ENCODE measurements at places on chromosomes 4 and X. TPM values are rescaled to one million over a fixed set of nuclear protein-coding genes. Genes with fewer than 3 reads are reported as not detected.

- H3K36me3 ChIP-seq: peaks cover 9% of the 10 kb centered on the region
- H3K27ac ChIP-seq: peak overlapping the region; percentile 62
- H3K27me3 ChIP-seq: no peaks in the 10 kb centered on the region
- H3K4me1 ChIP-seq: peaks cover 28% of the 10 kb centered on the region
- DNase-seq: no peak
- H3K4me3 ChIP-seq: no peak overlapping the region
Measured at GRCh38 chrX:55008571-55009358, 8.6 kb downstream of the APEX2 start.

DNA sequence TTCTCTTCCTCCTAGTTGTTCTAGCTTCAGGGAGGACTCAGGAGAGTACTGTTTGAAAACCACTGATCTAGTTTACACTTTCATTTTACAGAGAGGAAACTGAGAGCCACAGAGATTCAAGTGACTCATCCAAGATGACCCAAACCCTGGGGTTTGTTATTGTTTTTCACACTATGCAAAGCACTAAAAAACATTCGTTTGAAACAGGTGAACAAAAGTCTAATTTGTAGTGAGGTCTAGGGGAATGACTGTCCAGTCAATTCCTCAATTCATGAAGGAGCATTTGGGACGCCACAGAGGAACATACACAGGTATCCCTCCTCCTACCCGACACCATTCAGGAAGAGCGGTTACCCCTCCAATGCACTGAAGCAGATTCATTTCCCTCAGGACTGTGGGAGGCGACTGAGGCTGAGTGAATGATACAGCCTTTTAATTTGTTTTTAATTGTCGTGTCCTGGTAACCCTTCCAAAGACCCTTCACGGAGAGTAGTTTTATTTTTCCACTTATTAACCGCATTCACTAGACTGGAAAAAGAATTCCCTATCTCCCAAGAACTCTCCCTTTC lies 30.3 kb downstream of the TLR10 start:
- peak overlapping the region; percentile 73 for H3K27ac ChIP-seq
- H3K36me3 ChIP-seq: no peaks in the 10 kb centered on the region
- peaks cover 11% of the 10 kb centered on the region for H3K4me1 ChIP-seq
- H3K4me3 ChIP-seq: no peak overlapping the region

DNA sequence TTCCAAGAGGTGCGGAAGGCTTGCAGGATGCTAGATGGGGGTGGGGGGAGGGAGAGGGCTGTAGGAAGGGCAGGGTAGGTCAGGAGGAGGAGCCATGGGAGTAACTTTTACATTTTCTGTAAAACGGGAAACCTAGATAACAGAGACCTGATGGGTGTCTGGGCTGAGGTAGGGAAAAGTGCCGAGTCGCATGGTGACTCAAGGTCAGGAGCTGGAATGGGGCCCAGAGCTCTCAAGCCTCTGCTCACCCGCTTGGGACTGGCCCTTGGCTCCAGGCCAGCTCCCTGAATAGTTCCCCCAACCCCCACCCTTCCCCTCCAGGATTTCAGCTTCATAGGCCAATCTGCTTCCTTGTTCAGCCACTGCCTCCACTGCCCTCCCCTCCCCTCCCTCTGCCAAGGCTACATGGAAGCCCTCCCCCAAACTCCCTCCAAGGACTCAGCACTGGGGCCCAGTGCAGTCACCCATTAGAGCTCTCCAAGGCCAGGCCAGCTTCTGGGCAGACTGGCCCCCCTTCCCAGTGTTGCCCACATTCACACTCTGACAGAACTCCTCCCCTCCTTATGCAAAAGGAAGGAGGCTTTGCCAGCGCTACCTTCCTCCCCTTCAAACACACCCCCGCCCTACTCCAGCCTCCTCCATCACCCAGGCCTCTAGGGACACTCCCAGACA lies 43.6 kb downstream of the TSC22D3 start:
- no peak overlapping the region for H3K4me3 ChIP-seq
- no peak for DNase-seq
- peak overlapping the region; percentile 29 for H3K27ac ChIP-seq

DNA sequence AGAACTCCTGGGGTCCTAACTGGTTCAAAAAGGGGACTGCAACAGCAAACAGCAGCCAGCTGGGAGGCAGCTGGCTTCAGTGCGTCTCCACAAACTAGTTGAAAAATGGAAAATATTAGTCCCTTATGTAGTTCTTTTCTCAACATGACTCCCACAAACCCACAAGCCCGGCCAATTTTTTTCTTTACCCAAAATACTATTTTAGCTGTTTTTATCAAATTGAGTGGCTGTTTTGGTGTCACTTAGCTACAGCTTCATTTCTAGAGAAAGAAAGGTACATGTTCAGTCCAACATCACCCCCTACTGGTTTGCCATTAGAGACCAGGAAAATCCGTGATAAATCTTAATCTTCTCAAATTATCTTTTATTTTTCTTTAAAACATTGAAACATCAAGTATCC lies 97.2 kb downstream of the GUCY2F start:
- H3K36me3 ChIP-seq: no peaks in the 10 kb centered on the region
- no peak for DNase-seq
- no peaks in the 10 kb centered on the region for H3K4me1 ChIP-seq

- no peaks in the 10 kb centered on the region for H3K4me1 ChIP-seq
- no peak for DNase-seq
- no peak overlapping the region for H3K4me3 ChIP-seq
- H3K36me3 ChIP-seq: no peaks in the 10 kb centered on the region
Measured at GRCh38 chr4:157363360-157363759, 142.8 kb downstream of the GRIA2 start.

GRCh38 chrX:84046403-84046984 lies 141.5 kb downstream of the RPS6KA6 start:
- no peaks in the 10 kb centered on the region for H3K36me3 ChIP-seq
- no peak overlapping the region for H3K4me3 ChIP-seq
- no peak for DNase-seq
- no peak overlapping the region for H3K27ac ChIP-seq
- H3K4me1 ChIP-seq: no peaks in the 10 kb centered on the region

DNA sequence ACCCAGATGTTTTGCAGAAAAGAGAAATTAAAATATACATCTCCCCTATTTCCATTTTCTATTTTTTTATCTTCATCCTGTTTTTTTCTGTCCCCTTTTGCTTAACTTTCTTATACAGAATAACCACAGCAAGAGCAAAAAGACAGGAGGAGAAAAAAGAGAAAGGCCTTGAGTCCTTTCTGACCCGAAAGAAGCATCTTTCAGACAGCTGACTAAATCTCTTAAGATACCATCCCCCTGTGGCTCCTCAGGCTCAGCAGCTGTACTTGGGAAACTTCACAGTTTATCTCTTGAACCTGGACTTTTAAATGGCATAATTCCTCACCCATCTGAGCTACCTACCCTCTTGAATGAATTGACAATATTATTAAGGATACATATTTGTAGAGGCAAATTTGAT lies 100.2 kb downstream of the FIP1L1 start:
- H3K27ac ChIP-seq: no peak overlapping the region
- H3K27me3 ChIP-seq: no peaks in the 10 kb centered on the region
- H3K4me1 ChIP-seq: peaks cover 9% of the 10 kb centered on the region
- no peak overlapping the region for H3K4me3 ChIP-seq
- no peaks in the 10 kb centered on the region for H3K36me3 ChIP-seq
- no peak for DNase-seq

DNA sequence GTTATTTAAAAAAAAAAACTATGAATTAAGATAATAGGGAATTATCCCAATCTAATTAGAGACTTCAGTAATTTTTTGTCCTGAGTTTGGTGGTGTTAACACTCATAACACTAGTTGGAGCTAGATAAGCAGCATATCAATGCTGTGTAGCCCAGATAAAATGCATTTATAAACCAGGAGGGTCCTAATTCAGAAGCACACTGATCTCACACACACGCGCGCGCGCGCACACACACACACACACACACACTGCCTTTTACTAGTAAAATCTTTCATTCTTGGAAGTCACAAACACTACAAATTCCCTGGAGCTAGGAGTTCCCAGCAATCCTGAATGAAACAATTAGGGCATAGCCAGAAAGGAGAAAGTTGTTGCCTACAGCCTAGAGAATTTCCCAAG lies 3.2 kb downstream of the UNC5C start:
- no peaks in the 10 kb centered on the region for H3K36me3 ChIP-seq
- H3K4me1 ChIP-seq: peaks cover 27% of the 10 kb centered on the region
- H3K27ac ChIP-seq: no peak overlapping the region
- peaks cover 39% of the 10 kb centered on the region for H3K27me3 ChIP-seq
- DNase-seq: no peak

- H3K4me1 ChIP-seq: no peaks in the 10 kb centered on the region
- no peaks in the 10 kb centered on the region for H3K36me3 ChIP-seq
- H3K27ac ChIP-seq: no peak overlapping the region
- H3K4me3 ChIP-seq: no peak overlapping the region
- no peaks in the 10 kb centered on the region for H3K27me3 ChIP-seq
Measured at GRCh38 chr4:107452717-107453630, 267.1 kb downstream of the PAPSS1 start.

GRCh38 chrX:9772943-9773342 lies 7.3 kb upstream of the GPR143 start:
- H3K27ac ChIP-seq: no peak overlapping the region
- no peaks in the 10 kb centered on the region for H3K36me3 ChIP-seq
- no peaks in the 10 kb centered on the region for H3K4me1 ChIP-seq
- H3K4me3 ChIP-seq: no peak overlapping the region
- DNase-seq: no peak
- no peaks in the 10 kb centered on the region for H3K27me3 ChIP-seq

DNA sequence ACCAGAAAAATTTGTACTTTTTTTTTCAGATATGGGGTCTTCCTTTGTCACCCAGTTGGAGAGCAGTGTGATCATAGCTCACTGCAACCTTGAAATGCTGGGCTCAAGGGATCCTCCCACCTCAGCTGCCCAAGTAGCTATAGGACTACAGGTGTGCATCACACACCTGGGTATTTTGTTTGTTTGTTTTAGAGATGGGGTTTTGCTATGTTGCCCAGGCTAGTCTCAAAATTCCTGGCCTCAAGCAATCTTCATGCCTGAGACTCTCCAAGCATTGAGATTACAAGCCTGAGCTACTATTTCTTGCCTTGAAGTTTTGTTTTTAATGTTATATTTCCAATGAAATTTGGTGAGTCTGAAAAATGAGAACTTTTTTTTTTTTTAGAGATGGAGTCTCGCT lies 847.8 kb downstream of the TRIML1 start:
- H3K27me3 ChIP-seq: no peaks in the 10 kb centered on the region
- H3K36me3 ChIP-seq: no peaks in the 10 kb centered on the region
- no peak overlapping the region for H3K27ac ChIP-seq
- no peak overlapping the region for H3K4me3 ChIP-seq

GRCh38 chr4:108078024-108078733 lies 88.5 kb downstream of the HADH start:
- H3K36me3 ChIP-seq: peaks cover 3% of the 10 kb centered on the region
- H3K27ac ChIP-seq: no peak overlapping the region
- H3K4me1 ChIP-seq: no peaks in the 10 kb centered on the region
- no peak overlapping the region for H3K4me3 ChIP-seq
- no peaks in the 10 kb centered on the region for H3K27me3 ChIP-seq
- no peak for DNase-seq

- H3K4me1 ChIP-seq: no peaks in the 10 kb centered on the region
- no peak overlapping the region for H3K4me3 ChIP-seq
- no peaks in the 10 kb centered on the region for H3K36me3 ChIP-seq
- DNase-seq: no peak
- H3K27ac ChIP-seq: no peak overlapping the region
Measured at GRCh38 chrX:150831863-150832262, 66.6 kb downstream of the CD99L2 start.

DNA sequence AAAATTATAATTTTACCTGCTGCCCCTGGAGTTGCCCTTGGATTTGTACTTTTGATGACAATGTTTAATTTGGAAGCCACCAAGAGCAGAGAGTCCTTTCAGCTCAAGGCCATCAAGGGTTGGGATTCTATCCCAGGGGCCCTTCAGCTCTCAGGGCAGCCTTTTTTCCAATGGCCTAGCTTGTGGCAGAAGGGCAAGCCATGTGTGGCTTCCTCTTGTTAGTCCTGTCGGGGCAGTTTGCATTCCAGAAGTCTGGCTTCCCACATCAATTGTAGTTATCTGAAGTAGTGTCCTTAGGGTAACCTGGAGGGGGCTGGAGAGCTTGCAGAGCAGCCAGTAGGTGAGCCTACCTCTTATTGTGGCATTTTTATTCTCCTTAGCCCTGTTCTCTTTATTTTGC lies 569.4 kb downstream of the TRAM1L1 start:
- no peaks in the 10 kb centered on the region for H3K4me1 ChIP-seq
- H3K36me3 ChIP-seq: no peaks in the 10 kb centered on the region
- no peaks in the 10 kb centered on the region for H3K27me3 ChIP-seq
- no peak for DNase-seq

GRCh38 chrX:22481436-22481835 lies 208.7 kb downstream of the CBLL2 start:
- no peak overlapping the region for H3K27ac ChIP-seq
- DNase-seq: no peak
- H3K36me3 ChIP-seq: no peaks in the 10 kb centered on the region
- no peaks in the 10 kb centered on the region for H3K4me1 ChIP-seq
- H3K27me3 ChIP-seq: no peaks in the 10 kb centered on the region
- H3K4me3 ChIP-seq: no peak overlapping the region

- no peak overlapping the region for H3K4me3 ChIP-seq
- no peaks in the 10 kb centered on the region for H3K4me1 ChIP-seq
- no peaks in the 10 kb centered on the region for H3K27me3 ChIP-seq
- DNase-seq: no peak
- H3K36me3 ChIP-seq: peaks cover 22% of the 10 kb centered on the region
- H3K27ac ChIP-seq: no peak overlapping the region
Measured at GRCh38 chr4:169720529-169720928, 37.2 kb downstream of the HPF1 start.

DNA sequence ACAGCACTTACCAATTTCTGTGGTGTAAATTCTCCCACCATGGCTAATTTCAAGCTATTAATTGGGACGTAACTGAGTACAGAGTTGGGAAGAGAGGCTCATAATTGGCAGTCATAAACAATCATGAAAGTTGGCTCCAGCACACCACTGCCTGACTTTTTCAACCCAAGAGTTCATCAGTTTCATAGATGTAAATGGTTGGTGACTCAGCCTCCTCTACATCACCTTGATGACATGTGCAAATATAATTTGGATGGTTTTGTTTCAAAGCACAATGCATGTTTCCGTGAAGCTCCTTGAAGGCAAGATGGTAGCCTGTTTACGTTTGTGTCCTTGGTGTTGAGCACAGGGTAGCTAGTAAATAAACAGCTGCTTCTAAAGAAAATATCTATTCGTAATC lies 235.1 kb downstream of the LDB2 start:
- H3K27ac ChIP-seq: no peak overlapping the region
- no peak overlapping the region for H3K4me3 ChIP-seq
- H3K36me3 ChIP-seq: no peaks in the 10 kb centered on the region
- DNase-seq: no peak

GRCh38 chr4:173537613-173538147 lies 7.7 kb upstream of the HAND2 start:
- H3K27ac ChIP-seq: peak overlapping the region; percentile 67
- peaks cover 100% of the 10 kb centered on the region for H3K27me3 ChIP-seq
- H3K36me3 ChIP-seq: no peaks in the 10 kb centered on the region
- H3K4me1 ChIP-seq: peaks cover 15% of the 10 kb centered on the region
- DNase-seq: no peak

GRCh38 chr4:27020203-27020602 lies 159.6 kb downstream of the STIM2 start:
- no peaks in the 10 kb centered on the region for H3K27me3 ChIP-seq
- no peak overlapping the region for H3K27ac ChIP-seq
- H3K4me1 ChIP-seq: no peaks in the 10 kb centered on the region

SCRG1 gene
- total RNA-seq: 0.16 TPM

FREM3 gene
- not detected for total RNA-seq

TRAM1L1 gene
- 4.3 TPM for total RNA-seq

GRSF1 gene
- 54.2 TPM for total RNA-seq

PDS5A gene
- total RNA-seq: 66.0 TPM

BCAP31 gene
- total RNA-seq: 112 TPM

COL25A1 gene
- 1.4 TPM for total RNA-seq

DKK2 gene
- 1.4 TPM for total RNA-seq
